ENCODE measurements at places on chromosomes 5 and 9. TPM values are rescaled to one million over a fixed set of nuclear protein-coding genes. Genes with fewer than 3 reads are reported as not detected.

The WNT8A gene
- not detected for total RNA-seq

The CD180 gene
- total RNA-seq = not detected

DNA sequence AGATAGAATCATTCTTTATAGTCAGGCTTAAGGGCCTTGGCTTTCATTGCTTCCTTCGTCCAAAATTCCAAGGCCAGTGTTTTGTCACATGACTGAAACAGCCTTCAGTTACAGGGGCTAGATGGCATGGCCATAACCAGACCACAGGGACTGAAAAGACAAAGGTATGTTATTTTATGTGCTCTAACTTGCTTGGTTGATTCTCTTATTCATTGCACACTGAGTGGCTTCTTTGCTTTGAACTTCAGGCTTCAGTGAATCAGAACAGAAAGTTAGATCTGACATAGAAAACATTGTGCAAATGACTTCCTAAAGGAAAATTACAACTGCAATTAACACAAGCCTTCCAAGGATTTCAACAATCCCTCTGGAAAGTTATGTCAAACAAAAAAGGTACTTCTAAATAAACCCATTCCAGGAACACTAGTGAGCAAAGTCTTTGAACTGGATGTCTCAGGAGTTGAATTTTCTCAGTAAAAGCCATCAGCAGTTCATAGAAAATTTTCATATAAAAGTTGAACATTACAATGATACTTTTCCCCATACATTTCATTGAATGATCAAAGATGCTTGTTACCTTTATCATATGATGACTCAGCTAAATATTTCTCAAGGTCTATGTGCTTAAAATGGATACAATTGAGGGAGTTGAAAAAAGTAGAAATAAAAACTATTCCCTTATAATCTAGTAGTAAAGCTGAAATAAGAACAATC is 355.3 kb downstream of the TMEM232 start:
- DNase-seq = no peak

GRCh38 chr5:151181818-151182523 is 24.4 kb upstream of the ANXA6 start:
- DNase-seq = no peak

- no peak for DNase-seq
Measured at GRCh38 chr5:81884871-81885270, 87.0 kb upstream of the ATG10 start.

- DNase-seq = no peak
Measured at GRCh38 chr5:39024884-39025283, 49.3 kb downstream of the RICTOR start.

GRCh38 chr5:1878050-1878849 is 4.5 kb downstream of the IRX4 start:
- no peak for DNase-seq

- DNase-seq = no peak
Measured at GRCh38 chr9:137547687-137548543, 2.3 kb downstream of the PNPLA7 start.
